ENCODE measurements at places on chromosomes 2 and 18.
A peak's percentile ranks its signal among the peaks of the same experiment; 100 is the strongest.

DNA sequence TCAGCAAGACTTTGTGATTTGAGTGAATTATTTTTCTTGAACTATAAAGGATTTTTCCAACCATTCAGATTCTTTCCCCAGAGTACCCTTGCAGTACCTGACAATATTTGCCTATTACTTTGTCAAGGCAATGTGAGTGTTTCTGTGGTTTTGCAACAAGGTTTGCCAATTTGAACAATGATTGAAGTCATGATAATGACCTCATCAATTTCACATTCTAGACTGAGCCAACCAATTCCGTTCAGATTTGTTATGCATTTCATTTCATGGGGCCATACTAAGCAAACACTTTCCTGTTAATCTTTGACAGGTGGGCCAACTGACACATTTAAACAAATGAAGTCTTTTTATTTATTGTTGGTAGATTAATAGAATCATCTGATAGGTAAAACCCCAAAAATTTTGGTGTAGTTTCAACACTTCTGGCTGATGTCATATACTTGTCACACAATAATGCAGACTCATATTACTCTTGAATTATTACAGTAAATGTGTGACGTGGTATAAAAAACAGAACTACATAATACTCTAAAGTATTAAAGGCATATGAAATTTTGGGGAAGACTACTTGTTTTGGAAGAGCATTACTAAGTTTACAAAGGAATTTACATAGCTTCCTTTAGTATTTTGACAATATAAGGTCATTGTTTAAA, 526.4 kb downstream of the DPP10 start:
- DNase-seq, result no peak

- DNase-seq, result no peak
Measured at GRCh38 chr2:215441560-215442400, 5.9 kb upstream of the FN1 start.

GRCh38 chr18:48940854-48941611, 9.7 kb downstream of the SMAD7 start:
- no peak for DNase-seq

- no peak for DNase-seq
Measured at GRCh38 chr2:147482916-147483669, 361.7 kb upstream of the ACVR2A start.

DNA sequence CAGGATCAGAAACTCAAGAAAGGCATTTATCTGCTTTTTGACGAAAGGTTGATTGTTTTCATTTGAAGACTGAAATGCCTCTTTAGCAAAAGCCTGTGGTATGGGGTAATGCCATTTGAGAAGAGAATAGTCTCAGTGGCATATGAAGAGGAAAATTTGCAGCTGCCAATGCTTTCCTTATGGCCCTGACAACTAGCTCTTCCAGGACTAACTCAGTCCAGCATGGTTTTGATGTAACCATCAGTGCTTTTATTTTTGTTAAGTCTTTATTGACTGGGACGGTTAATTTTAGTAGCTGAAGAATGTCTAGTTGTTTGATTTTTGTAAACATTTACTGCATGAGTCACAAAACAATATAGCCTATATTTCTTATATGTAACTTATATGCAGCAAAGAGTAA, 158.4 kb downstream of the LNPK start:
- no peak for DNase-seq

DNA sequence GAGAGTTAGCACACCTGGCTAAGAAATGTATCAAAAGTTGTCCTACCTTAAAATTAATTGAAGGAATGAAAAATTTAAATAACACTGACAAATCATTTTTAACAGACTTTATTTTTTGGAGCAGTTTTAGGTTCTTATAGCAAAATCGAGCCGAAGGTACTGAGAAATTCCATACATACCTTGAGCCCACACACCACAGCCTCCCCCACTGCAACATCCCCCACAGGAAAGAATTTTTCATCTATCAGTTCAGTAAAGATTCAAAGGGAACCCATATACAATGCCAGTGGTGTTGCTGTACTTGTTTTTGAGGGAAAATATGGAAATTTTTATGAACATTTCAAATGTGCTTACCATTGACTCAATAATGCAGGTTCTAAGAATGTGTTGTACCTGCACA, 169.8 kb upstream of the HS6ST1 start:
- DNase-seq, result no peak

DNA sequence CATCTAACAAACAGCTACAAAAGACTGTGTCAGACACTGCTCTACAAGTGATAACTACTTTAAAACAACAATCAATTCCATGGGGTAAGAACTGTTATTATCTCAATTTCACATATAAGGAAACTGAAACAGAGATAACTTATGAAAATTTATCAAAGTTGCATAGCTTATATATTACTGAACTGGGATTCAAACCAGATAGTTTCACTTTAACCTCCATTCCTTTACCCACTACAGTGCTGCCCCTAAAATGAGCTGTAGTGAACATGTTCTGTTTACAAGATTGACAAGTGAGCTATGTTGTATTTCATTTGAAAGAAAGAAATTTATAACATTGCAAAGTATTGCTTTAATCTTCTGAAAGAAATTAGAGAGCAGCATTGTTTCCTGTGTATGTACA, 14.1 kb upstream of the GCG start:
- no peak for DNase-seq

DNA sequence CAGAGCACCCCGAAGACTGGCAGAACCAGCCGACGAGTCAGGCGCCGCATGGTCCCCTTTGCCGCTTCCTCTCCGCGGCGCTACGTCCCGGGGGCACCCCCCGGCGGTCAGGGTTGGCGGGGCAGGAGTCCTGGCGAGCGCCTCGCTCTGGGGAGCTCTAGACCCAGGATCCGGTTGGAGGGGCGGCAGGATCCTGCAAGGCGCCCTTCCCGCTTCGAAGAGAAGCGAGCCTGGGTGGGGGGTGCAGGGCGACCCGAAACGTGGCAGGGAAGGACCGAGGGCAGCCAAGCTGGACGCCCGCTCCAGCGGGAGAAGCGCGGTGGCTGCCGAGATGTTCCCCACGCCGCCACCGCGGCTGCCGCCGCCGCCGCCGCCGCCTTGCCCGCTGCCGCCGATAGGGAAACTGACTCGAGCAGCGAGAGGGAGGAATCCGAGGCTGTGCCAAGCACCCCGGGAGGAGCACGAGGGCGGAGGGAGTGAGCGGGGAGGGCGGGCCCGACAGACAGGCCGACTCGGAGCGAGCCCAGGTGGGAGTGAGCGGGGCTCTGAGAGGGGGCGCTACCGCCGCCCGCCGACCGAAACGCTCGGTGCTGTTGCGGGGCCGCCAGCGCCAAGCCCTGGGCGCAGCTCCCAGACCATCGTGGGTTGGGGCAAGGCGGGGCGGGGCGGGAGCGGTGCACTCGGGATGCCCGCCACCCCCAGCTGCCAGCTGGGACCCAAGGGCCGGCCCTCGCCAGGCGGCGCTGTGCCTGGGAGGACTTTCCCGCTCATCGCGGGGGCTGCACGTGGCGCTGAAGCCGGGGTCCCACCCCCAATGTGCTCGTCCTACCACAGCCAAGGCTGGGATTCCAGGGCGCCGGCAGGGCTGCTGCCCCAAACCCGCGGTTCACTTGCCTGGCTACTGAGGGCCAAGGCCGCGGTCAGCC, at the start of gene GALNT14:
Gene GALNT14 (minus strand): TSS at position 404 of the 926 bp plus-strand sequence. CDS start 354 bp downstream, at position 50.
- DNase-seq, result peak; percentile 38

GRCh38 chr2:113361051-113361450, 76.4 kb upstream of the ZNG1B start:
- no peak for DNase-seq

DNA sequence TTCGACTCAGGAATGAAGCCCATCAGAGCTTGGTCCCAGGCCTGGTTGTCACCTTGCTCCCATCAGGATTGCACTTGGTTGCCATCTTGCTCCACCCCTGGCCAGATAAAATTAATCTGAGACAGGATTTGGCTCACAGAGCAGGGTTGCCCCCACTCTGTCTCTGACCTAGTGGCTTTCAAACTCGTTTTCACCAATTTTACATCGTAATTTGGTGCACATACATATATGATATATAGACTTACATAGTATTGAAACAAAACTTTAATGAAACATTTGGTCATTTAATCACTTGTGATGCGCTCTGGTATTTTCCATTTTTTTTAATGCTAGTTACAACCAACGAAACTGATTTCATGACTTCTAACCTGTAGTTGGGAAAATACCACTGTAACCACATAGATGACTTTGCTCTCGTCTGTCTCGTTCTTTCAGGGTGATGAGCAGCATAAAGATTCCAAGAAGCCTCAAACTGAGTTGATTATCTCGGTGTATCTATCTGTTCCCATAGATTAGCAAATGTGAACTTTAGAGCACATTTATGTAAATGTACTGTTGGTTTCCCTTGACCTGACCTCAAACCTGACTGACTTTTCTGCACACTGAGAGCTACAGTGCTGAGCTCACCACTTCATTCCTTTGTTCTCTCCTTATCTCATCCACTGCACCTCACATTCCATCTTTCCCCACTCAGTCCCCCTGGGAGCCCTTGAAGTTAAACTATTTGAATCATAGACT, 30.5 kb upstream of the PLB1 start:
- DNase-seq, result no peak

DNA sequence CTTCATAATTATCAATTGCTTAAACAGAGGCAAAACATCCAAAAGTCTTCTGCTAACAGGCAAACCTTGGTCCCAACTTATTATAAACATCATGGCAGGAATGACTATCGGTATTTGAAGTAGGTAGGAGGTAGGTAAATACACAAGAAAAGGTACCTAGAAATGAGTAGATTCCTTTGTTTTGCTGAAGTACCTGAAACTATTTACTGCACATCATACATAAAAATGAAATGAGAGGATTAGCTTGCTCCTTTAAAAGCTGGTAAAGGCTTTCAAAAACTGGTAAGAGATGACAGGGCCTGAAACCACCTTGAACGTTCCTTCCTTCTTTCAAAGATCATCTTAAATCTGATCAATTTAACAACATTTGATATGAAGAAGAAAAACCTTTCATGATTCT, 55.2 kb upstream of the MAPRE2 start:
- no peak for DNase-seq

GRCh38 chr18:69216321-69216720, 184.4 kb upstream of the DOK6 start:
- no peak for DNase-seq

DNA sequence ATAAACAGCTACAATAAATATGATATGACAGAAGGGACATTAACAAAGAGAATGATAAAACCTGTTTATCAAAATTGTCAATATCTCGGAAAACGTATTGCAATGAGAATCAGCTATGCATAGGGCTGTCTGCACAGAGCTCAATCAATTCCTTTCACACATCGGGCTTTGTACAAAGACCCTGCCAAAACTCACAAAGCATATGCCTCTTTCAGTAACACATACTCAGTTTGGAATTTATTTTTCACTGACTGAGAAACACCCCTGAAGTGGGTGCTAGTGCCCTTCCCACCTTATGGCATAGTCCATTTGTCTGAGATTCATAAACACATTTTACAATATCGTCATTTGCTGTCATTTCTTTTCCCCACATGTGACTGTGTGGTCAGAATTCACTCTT, 815.8 kb upstream of the FAM98A start:
- no peak for DNase-seq

DNA sequence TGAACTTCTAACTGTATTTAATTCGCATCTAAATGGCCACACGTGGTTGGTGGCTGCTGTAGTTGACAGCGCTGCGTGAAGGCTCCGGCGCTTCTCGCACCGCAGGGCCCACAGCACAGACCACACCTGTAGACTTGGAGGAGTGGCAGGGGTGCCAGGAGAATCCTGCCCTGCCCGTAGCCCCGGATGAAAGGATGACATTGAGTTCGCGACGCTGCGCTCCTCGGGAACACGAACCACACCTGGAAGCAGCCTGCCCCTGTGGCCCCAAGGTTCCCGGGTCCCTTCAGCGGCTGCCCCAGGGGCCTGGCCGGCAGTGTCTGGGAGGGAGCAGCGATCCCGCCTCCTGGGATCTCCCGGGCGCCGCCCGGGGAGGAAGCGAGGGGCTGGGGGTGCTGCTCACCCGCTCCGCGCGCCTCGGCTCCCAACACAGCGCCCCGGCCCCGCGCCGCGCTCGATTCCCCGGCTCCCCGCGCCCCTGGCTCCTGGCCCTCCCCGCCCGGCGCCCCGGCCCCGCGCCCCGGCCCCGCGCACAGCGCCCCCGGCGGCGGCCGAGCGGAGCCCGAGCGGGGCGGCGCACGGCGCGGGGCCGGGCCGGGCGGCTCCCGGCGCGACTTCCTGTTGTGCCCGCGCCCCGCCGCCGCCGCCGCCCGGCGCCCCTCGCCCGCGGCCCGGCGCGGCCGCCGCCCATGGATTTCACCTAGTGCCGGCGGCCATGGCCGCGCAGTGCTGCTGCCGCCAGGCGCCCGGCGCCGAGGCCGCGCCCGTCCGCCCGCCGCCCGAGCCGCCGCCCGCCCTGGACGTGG, at the start of gene RNPEPL1:
Gene RNPEPL1 (plus strand): TSS at position 613 of the 806 bp plus-strand sequence. CDS start 103 bp downstream, at position 716.
- DNase-seq, result no peak

- DNase-seq, result no peak
Measured at GRCh38 chr2:159053161-159054031, 85.0 kb downstream of the TANC1 start.

DNA sequence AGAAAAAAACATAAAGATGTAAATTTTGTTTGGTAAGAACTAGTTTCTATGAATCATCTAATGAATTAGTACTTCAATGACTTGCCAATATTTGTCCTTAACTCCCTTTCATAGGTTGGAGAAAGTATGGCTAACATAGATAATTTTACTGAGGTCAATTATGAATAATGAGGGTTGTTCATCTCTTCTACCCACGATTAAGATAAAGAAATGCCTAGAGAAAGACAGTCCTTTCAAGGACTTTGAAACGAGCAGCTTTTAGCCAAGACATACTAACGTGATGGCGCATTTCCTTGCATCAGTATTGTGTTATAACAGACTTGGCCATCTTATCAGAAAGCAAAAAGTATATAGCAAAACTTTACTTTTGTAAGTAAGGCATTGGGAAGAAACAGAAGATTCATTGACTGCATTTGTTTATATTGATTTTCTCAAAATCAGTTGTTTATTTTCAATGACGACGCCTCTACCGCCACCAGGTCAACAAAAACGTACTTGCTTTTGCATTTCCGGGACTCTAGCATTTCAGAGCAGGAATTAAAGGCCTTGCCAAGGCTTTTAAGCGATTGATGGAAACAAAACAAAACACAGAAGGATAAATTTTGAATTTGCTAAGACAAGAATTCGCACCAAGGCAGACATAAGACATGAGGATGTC, 961 bp downstream of the RBM43 start:
- DNase-seq, result no peak

GRCh38 chr18:42296723-42297122, 341.7 kb downstream of the PIK3C3 start:
- DNase-seq, result no peak

DNA sequence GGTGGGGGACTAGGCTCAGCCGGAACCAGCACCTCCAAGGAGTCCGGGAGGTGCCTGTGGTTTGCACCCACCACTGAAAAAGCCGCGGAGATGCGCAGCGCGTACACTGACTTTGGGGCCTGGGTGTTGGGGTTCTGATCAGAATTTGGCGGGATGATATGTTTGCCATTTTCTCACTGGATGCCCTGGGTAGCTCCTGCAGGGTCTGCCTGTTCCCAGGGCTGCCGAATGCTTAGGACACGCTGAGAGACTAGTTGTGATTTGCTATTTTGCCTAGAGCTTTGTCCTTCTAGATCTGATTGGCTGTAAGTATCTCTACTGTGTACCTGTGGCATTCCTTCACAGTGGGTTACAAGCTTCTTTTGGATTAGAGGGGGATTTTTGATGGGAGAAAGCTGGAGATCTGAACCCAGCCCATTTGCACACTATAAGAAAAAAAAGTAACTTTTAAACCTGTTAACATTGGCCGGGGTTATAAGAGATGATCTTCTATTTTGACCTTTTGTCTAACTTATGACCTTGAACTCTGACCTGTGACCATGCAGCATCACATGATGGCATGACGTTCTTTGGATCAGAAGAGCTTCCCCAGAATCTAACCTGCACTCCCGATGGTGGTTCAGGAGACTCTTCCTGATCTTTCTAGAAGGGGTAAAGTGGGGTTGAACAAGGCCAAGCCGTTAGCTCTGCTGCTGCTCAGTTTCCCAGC, 1.6 kb downstream of the KCNE4 start:
- no peak for DNase-seq

Data from hindlimb muscle (tissue), 1 donor.